ENCODE measurements at places on chromosomes 7 and 10. TPM values are rescaled to one million over a fixed set of nuclear protein-coding genes. Genes with fewer than 3 reads are reported as not detected.
A peak's percentile ranks its signal among the peaks of the same experiment; 100 is the strongest.

ACSM6 gene
- not detected for polyA plus RNA-seq

DNA sequence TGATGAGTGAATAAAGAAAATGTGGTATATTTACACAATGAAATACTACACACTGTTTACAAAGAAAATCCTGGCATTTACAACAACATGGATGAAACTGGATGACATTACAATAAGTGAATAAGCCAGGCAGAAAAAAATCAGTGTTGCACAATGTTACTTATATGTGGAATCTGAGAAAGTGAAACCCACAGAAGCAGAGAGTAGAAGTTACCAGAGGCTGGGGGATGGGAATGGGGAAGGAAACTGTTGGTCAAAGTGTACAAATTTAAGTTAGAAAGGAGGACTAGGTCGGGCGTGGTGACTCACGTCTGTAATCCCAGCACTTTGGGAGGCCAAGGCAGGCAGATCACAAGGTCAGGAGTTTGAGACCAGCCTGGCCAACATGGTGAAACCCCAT is 538.5 kb upstream of the MKI67 start:
- H3K27ac ChIP-seq, result no peak overlapping the region
- H3K27me3 ChIP-seq, result no peaks in the 10 kb centered on the region
- no peak for DNase-seq
- H3K36me3 ChIP-seq, result no peaks in the 10 kb centered on the region
- H3K4me3 ChIP-seq, result no peak overlapping the region

- no peak overlapping the region for H3K4me3 ChIP-seq
- no peaks in the 10 kb centered on the region for H3K36me3 ChIP-seq
- no peaks in the 10 kb centered on the region for H3K4me1 ChIP-seq
- H3K27me3 ChIP-seq, result no peaks in the 10 kb centered on the region
- DNase-seq, result no peak
- H3K27ac ChIP-seq, result no peak overlapping the region
These were observed 69.1 kb downstream of the TFPI2 start for GRCh38 chr7:93821463-93821862.

DNA sequence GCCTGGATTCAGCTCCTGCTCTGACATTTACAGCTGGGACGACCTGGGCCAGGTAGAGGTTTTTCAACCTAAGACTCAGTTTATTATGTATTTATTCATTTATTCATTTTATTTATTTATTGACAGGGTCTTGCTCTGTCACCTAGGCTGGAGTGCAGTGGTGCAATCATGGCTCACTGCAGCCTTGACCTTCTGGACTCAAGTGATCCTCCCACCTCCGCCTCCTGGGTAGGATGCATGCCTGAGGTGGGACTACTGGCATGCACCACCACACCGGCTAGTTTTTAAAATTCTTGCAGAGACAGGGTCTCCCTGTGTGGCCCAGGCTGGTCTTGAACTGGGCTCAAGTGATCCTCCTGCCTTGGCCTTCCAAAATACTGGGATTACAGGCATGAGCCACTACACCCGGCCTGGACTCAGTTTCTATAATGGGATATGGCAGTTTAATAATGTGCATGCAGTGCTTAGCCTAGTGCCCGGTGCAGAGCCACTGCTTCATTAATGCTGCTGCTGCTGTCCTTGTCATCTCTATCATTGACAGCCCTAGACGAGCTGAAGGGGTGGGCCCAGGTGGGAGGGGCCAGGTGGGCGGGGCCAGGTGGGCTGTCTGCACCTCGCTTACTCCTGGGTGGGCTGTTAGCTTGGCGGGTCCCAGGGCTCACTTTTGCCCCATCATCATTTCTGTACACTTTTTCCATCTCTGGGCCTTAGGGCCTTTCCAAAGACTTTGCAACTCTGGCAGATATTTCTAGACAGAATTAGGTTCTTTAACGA is 92.6 kb downstream of the LHPP start:
- no peak overlapping the region for H3K4me3 ChIP-seq
- H3K27me3 ChIP-seq, result no peaks in the 10 kb centered on the region
- H3K27ac ChIP-seq, result no peak overlapping the region
- no peaks in the 10 kb centered on the region for H3K36me3 ChIP-seq
- peaks cover 22% of the 10 kb centered on the region for H3K4me1 ChIP-seq

- no peaks in the 10 kb centered on the region for H3K4me1 ChIP-seq
- H3K27me3 ChIP-seq, result no peaks in the 10 kb centered on the region
- no peak for DNase-seq
- H3K27ac ChIP-seq, result no peak overlapping the region
- no peaks in the 10 kb centered on the region for H3K36me3 ChIP-seq
- no peak overlapping the region for H3K4me3 ChIP-seq
These were observed 245.3 kb upstream of the CELF2 start for GRCh38 chr10:10772411-10772810.

DNA sequence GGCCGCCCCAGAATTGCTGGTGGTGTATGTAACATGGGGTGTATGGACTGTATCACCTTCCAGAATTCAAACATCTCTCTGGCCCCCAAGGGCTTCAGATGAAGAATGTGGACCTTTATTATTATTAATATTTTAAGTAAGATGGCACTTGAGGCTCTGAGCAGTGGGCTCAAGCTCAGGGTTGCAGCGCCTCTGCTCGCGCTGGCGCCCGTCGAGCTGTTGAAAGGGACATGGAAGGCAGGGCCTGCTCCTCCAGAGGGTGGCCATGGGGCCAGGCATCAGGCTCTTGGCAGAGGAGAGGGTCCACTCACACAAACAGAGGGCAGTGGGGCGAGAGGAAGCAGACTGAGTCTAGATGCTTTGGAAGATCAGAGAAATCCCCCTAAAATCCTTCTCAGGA is 120.2 kb downstream of the NT5C2 start:
- H3K27me3 ChIP-seq, result no peaks in the 10 kb centered on the region
- H3K36me3 ChIP-seq, result peaks cover 22% of the 10 kb centered on the region
- peaks cover 19% of the 10 kb centered on the region for H3K4me1 ChIP-seq
- no peak for DNase-seq
- no peak overlapping the region for H3K4me3 ChIP-seq

- H3K4me1 ChIP-seq, result peaks cover 32% of the 10 kb centered on the region
- H3K27me3 ChIP-seq, result no peaks in the 10 kb centered on the region
- no peaks in the 10 kb centered on the region for H3K36me3 ChIP-seq
- no peak for DNase-seq
- no peak overlapping the region for H3K27ac ChIP-seq
These were observed 8.6 kb downstream of the TSPAN13 start for GRCh38 chr7:16762177-16762576.

COL17A1 gene
- polyA plus RNA-seq, result 1.3 TPM

MINDY4 gene
- polyA plus RNA-seq, result 1.2 TPM

DNA sequence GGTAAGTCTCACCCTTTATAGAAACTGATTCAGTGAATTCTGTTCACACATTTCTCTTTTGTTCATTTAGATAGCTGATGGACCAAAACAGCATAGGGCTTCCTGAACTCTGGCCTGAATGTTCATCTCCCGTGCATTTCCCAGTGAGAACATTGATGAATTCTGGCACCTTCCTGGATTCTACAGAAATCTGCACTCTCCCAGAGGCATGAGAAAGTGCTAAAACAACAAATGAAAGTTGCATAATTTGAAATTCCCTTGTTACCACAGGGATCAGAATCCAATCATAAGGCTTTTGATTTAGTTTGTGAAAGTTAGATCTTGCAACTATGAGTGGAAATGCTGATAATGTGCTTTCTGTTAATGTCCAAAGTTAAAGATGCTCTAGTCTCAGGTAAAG is 29.7 kb upstream of the SCIN start:
- H3K36me3 ChIP-seq, result no peaks in the 10 kb centered on the region
- H3K4me3 ChIP-seq, result no peak overlapping the region
- H3K27ac ChIP-seq, result no peak overlapping the region
- no peak for DNase-seq
- no peaks in the 10 kb centered on the region for H3K27me3 ChIP-seq

GRCh38 chr10:76759681-76760080 is 877.9 kb downstream of the KCNMA1 start:
- H3K27ac ChIP-seq, result no peak overlapping the region
- no peaks in the 10 kb centered on the region for H3K4me1 ChIP-seq
- H3K27me3 ChIP-seq, result no peaks in the 10 kb centered on the region
- DNase-seq, result no peak

DNA sequence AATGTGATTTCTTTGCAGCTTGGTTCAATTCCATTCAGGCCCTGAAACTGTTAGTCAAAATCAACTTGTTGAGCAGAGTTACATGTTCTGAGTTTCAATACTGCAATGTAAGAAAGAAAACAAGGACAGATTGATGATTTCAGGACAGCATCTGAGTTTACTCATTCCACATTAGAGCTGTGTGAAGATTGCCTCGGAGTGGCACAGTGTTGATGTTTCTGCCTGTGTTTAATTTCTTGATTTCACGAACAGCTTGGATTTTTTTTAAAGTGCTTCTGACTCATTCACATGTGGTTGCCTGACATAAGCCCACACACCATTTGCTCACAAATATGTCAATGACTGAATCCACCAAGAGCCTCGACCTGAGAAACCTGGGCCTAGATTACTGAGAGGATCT is 101.2 kb upstream of the PARD3 start:
- H3K4me1 ChIP-seq, result no peaks in the 10 kb centered on the region
- no peak overlapping the region for H3K4me3 ChIP-seq
- DNase-seq, result no peak
- no peaks in the 10 kb centered on the region for H3K36me3 ChIP-seq

NKX2-3 gene
- 11.4 TPM for polyA plus RNA-seq

- H3K27me3 ChIP-seq, result no peaks in the 10 kb centered on the region
- no peak for DNase-seq
- no peak overlapping the region for H3K4me3 ChIP-seq
- no peaks in the 10 kb centered on the region for H3K36me3 ChIP-seq
- H3K4me1 ChIP-seq, result no peaks in the 10 kb centered on the region
These were observed 455.3 kb downstream of the REEP3 start for GRCh38 chr10:63976538-63976937.

OR2A25 gene
- not detected for polyA plus RNA-seq

- H3K4me1 ChIP-seq, result peaks cover 18% of the 10 kb centered on the region
- peak; percentile 47 for DNase-seq
- no peaks in the 10 kb centered on the region for H3K36me3 ChIP-seq
- no peak overlapping the region for H3K27ac ChIP-seq
- no peaks in the 10 kb centered on the region for H3K27me3 ChIP-seq
These were observed 148.0 kb downstream of the OAT start for GRCh38 chr10:124270530-124271327.

- H3K4me3 ChIP-seq, result no peak overlapping the region
- no peaks in the 10 kb centered on the region for H3K27me3 ChIP-seq
- no peak for DNase-seq
- peaks cover 23% of the 10 kb centered on the region for H3K4me1 ChIP-seq
- no peak overlapping the region for H3K27ac ChIP-seq
- H3K36me3 ChIP-seq, result no peaks in the 10 kb centered on the region
These were observed 3.8 kb downstream of the WIPI2 start for GRCh38 chr7:5193880-5194279.

LIPJ gene
- 0.27 TPM for polyA plus RNA-seq

DNA sequence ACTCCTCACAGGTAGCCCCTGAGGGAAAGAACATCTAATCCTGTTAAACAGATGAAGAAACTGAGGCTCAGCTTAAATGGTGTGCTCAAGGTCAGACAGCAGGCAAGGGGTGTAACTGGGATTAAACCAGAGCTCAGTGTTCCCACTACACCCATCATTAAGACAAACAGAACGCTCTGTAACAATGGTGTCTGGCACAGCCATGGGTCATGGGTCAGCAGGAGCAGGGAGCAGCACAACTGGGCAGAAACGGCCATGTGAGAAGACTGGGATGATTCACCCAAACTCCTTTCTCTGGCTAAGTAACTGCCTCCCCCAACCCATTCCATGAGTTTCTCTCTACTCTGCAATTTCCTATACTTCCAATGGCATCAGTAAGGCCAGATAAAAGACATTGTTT is 85.5 kb upstream of the PDE1C start:
- no peak for DNase-seq
- H3K4me1 ChIP-seq, result no peaks in the 10 kb centered on the region
- H3K4me3 ChIP-seq, result no peak overlapping the region
- no peaks in the 10 kb centered on the region for H3K36me3 ChIP-seq
- H3K27me3 ChIP-seq, result no peaks in the 10 kb centered on the region

FFAR4 gene
- polyA plus RNA-seq, result 0.02 TPM

DNA sequence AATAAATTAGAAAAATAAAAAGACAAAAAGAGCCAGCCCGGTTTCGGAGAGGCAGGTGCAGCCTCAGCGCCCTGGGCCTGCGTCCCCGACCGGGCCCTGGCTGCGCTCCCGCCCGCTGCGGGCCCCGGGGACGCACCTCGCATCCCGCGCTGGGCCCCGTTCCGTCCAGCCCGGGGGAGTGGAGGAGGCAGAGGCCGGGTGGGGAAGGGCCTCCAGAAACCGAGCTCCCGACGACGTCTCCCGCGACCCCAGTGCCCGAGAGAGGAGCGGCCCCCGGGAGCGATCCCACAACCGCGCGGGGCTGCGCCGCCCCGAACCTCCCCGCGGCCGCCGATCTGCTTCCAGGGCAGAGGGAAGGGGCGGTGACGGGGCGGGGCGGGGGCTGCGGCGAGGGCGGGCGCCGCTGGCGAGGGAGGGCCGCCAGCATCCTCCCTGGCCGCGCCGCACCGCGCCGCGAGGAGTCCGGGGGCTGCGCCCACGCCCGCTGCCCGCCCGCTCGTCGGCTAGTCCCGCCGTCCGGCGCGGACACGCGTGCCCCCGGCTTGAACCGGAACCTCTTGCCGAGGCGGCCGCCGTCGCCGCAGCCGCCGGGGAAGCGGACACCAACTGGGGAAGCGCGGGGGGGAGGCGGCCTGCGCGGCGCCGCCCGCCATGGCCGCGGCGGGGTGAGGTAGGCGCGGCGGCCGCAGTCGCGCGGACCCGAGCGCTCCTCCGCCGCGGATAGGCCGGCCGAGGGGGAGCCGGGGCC is at the start of gene CCNY:
CCNY (plus strand) TSS at position 426 of the 748 bp plus-strand sequence. CDS start 545 bp downstream, outside the sequence.
- peak; percentile 95 for DNase-seq
- peaks cover 87% of the 10 kb centered on the region for H3K4me1 ChIP-seq
- peak within 1 kb of the TSS; percentile 94 for H3K4me3 ChIP-seq
- H3K27me3 ChIP-seq, result no peaks in the 10 kb centered on the region

TECTB gene
- polyA plus RNA-seq, result not detected

CCL24 gene
- 3.8 TPM for polyA plus RNA-seq

DNA sequence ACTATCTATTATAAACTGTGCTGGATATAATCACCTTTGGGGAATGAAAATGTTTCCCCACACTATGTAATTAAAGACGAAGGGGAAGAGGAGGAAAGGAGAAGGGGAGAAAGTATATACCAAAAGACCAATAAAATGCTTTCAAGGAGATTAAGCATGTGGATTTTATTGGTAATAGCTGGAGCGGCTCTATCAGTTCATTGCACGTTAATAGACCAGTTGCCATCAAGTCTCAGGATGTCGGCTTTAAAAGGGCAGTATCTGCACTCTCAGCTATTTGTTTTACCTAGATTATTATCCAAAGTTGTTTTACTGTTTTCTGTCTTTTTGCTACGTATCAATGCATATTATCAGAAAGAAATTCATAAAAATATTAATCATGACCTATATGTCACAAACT is 9.0 kb downstream of the ETV1 start:
- no peak overlapping the region for H3K27ac ChIP-seq
- H3K4me1 ChIP-seq, result no peaks in the 10 kb centered on the region
- H3K36me3 ChIP-seq, result peaks cover 4% of the 10 kb centered on the region
- DNase-seq, result no peak
- H3K27me3 ChIP-seq, result no peaks in the 10 kb centered on the region
- H3K4me3 ChIP-seq, result no peak overlapping the region
